ENCODE measurements at places on chromosomes 4 and X.
A peak's percentile ranks its signal among the peaks of the same experiment; 100 is the strongest.

DNA sequence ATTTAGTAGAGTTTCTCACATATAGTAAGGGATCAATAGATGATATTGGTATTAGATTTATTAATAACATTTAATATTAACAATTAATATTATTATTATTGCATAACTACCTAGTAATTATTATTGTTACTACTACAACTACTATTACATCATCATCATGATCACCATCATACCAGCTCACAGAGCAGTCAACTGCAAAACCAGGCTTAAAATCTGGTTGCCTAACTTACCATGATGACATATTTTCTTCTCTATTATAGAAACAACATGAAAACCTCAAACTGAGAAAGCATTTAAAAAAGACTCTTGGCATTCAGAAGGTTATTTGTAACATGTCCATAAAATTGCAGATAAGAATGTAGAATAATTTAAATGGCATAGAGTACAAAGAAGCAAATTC lies 247.0 kb upstream of the TTC29 start:
- DNase-seq = no peak

DNA sequence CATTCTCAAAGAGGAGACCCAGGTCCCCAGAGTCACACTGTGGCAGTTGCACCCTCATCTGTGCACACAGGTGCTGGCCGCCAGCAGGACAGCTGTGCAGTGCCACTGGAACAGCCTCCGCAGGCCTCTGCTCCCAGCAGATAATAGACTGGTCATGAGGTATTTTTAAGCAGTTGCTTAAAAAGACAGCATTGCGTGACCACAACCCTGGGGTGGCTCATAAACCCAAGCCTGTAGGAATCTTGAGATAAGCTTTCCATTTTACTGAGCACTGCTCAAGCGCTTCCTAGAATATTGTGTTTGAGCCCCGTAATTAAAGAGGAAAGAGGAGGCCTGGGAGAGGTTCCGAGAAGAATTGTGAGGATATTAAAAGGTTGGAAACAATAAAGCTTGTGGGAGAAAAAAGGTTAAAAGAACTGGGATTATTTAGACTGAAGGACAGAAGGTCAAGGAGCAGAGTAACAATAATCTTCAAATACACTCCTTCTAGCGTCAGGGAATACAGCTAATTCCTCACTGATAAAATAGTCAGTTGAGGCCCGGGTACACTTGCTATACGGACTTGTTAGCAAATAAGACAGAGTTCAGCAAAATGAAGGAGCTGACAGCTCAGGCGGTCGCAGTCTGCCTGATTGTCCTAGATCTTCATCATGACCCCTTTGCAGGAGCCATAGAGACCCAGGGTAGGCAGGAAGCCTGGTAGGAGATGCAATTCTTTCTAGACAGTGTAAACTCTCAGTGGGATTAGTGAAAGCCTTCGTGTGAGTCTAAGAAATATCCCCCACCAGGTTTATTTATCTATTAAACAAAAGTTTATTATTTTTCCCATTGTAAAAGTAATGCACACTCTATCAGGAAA lies 86.2 kb upstream of the KIT start:
- no peak for DNase-seq

DNA sequence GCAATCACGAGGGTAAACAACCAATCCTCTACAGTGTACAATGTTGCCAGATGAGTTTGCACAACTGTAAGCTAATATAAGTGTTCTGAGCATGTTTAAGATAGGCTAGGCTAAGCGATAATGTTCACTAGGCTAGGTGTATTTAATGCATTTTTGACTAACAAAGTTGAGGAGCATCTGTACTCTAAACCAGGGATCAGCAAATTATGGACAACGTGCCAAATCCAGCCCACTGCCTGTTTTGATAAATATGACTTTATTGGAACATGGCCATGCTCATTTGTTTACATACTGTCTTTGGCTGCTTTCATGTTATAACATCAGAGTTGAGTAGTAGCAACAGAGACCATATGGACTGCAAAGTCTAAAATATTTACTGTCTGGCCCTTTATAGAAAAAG lies 46.3 kb upstream of the ARHGEF6 start:
- no peak for DNase-seq

- no peak for DNase-seq
These were observed 16.4 kb downstream of the NAAA start for GRCh38 chr4:75924309-75924827.

- no peak for DNase-seq
These were observed 275.0 kb upstream of the CLNK start for GRCh38 chr4:10959586-10959985.

DNA sequence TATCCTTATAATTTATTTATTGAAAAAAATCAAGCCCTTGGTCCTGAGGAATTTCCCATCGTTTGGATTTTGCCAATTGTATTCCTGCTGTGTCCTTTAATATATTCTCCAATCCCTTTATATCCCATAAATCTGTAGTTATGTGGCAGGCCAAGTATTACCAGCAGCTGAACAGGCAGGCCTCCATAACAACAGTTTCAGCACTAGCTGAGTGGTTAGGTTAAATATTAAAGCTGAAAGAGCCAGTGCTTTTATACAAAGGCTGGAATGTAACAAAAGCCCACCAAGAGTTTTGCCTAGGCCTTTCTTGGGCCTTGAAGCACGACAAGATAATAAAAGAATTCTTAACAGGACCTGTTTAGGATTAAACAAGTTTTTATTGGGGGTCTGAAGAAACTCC lies 366.6 kb upstream of the GALNT7 start:
- no peak for DNase-seq

DNA sequence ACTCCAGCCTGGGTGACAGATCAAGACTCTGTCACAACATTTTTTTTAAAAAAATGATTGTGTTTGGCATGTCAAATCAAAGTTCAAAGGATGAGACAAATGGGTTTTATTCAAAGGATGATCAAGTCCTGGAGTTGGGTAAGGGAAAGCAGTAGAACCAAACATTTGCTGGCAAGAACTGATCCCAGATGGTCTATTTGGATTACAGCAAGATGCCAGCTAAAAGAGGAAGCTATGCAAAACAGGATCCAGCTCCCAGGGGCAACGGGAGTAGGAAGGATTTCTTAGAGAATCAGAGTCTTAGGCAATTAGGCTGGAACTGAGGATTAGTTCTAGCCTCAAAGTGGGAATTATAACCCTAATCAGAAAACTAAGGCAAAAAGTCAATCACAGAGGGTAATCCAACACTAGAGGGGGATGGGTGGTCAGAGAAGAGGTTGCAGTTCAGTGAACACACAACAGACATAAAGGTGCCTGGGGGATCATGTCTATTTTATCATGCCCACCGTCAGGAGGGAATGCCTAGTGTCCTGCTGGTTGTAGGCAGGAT lies 133.0 kb upstream of the PLS3 start:
- DNase-seq = no peak

GRCh38 chrX:2325076-2325784 lies 175.5 kb downstream of the DHRSX start:
- DNase-seq = peak; percentile 13

DNA sequence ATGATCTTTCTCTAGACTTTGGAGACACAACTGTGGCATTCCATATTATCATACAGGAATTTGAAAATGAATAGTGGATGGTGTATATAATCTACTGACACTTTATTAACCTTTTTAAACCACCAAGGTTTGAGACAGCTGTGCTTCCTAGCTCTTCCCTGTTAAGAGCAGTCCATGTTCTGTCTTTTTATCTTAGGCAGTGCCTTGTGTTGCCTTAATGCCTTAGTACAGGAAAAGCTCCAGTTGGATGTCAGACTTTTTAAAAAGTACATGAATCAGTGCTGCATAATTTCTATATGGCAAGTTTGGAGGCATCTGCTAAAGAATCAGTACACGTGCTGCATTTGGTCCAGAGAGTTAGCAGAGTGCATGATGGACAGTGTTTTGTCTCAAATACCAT lies 45.1 kb downstream of the OCRL start:
- no peak for DNase-seq

GRCh38 chr4:63361628-63362027 lies 1047.6 kb downstream of the TECRL start:
- DNase-seq = no peak

DNA sequence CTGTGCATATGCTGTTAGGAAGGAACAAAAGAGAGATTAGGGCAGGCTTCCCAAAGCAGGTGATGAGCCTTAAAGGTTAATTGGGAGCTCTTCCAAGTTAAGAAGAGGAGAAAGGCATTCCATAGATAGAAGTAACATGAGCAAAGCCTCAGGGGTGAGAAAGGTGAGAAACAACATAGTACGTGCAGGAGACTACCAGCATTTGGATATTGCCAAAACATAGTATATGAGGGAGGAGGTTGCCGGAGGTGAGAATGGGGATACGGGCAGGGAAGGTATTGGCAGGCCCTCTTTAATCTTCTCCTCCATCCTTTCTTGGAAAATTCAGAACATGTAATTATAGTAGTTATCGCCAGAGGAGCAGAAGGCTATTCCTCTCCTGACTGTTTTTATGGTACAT lies 96.1 kb upstream of the MBNL3 start:
- DNase-seq = no peak

DNA sequence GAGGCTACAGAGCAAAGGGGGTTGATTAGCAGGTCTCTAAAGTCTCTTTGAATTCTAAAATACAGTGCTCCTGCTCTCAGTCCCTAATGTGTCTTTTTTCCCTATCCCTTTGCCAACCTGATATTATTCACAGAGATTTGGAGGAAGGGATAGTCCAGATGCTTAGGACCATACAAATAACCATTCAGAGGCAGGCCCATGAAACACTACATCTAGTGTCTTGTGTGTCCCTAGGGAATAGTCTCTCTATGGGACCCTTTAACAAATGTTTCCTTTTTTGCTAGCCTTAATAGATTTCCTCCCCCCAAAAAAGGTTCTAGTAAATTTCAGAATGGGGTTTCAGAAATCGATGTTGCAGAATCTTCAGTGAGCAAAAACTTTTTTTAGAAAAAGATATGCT lies 1.7 kb downstream of the NR0B1 start:
- DNase-seq = no peak

DNA sequence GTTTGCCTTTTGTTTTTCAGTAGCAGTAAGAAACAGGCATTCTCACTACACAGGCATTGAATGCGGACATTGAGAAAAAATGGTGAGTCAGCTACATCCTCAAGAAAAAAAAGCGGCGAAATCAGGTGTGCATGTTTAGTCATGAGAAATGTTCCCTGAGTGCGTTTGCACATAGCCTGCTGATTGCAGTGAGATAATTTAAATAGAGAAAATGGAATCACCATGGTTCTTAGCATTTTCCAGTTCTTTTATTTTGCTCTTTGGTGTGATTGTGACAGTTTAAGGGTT lies 54.1 kb upstream of the CLDN34 start:
- no peak for DNase-seq

DNA sequence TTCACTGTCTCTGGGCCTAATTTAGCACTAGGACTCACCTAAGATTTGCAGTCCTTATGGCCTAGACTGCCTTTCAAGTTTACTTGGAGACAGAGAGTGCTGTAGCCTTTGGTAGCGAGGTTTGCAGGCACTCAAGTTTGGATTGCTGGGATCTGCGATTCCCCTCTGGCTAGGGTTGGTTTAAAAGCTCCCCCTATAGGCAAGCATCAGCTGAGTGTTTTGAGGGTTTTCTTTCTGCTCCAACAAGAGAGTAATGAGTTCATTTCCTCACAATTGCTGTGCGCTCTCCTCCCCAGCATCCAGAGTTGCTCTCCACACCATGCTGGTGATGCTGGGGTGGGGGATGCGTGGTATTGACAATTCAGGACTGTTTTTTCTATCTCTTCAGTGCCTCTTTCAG lies 206.9 kb downstream of the GLUD2 start:
- DNase-seq = no peak

DNA sequence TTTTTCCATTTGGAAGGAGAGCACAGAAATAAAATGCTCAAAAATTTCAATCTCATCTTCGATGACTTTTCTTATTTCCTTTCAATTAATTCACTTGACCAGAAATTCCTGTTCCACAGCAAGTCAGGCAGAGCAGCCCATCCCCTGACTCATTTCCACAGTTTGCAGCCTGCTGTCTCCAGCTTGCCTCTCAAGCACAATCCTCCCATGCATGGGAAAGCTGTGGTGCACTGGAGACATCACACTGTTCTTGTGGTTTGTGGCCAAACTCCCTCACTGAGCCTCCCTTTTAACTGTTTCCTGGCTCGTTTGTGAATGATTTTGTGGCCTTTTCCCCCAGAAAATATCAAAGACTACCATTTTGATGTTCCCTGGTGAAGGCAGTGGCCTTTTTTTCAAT lies 114.0 kb upstream of the ENPEP start:
- DNase-seq = no peak

DNA sequence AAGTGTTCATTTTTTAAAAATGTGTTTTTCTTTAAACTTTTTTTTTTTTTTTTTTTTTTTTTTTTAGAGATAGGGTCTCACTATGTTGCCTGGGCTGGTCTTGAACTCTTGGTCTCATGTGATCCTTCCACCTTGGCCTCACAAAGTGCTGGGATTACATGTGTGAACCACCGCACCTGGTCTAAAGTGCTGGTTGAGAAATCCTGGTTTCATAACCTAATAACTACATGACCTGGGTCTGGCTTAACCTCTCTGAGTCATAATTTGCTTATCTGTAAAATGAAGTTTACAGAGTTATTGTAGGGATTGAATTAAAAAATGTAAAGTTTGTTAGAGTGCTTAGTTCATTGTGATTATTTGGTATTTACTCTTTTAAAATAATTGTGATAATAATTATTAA lies 5.2 kb downstream of the HSD17B13 start:
- DNase-seq = no peak

DNA sequence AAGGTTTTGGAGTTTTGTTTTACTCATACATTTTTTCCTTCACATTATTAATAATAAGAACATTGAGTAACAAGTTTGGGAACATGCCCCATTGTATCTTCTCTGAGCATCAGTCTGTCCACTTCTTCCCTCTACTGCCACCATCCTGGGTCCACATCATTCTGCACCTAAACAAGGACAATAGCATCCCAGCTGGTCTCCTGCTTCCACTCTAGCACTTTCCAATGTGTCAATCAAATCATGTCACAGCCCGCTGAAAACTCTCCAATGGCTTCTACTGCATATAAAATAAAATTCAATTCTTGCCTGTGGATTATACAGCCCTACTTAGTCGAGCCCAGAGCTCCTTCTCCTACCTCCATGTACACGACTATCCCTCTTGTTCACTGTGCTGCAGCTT lies 66.8 kb upstream of the RBPJ start:
- no peak for DNase-seq

DNA sequence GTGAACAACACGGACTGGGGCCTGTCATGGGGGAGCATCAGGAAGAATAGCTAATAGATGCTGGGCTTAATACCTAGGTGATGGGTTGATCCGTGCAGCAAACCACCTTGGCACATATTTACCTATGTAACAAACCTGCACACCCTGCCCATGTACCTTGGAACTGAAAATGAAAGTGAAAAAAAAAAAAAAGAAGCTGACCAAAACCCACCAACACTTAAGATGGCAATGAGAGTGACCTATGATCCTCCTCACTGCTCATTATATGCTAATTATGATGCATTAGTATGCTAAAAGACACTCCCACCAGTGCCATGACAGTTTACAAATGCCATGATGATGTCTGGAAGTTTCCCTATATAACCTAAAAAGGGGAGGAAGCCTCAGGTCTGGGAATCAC lies 503.2 kb upstream of the CTSO start:
- no peak for DNase-seq

Data from activated CD4-positive, alpha-beta T cell treated with anti-CD3 and anti-CD28 coated beads, Interleukin-2, amount 50 U/mL, for 4 hours (primary cell).